ENCODE measurements at places on chromosomes 7 and 10.

DNA sequence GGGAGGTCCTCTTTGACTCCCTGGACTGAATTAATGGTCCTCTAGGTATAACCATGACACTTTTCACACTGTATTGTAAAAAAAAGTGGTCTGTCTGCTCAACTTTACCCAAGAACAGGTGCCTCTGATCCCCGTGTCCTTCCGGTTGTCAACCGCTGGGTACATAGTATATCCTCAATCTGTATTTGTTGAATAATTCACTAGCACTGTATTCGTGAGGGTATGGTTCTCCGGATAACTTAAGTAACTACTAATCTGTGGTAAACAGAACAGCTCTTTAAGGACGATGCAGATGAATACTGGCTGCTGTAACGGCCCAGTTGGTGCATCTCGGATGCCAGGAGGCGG is 472 bp upstream of the ADAM22 start:
- no peak for DNase-seq

DNA sequence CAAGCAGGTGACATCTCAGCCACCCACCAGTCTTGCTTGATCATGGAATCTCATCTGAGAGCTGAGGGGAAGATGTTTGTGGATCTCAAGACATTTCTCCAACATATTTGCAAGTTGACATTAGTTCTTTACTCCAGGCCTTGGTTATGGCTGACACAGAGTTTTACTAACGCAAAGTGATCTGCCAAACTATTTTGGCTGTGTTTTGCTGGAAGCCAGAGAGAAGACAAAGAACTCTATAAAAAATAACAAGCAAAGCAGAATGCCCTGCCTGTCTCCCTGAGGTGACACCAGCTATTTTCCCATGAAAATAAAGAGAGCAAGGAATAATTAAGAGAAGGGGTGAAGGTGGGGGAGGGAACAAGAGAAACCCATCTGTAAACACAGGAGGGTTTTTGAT is 286.4 kb downstream of the WDR11 start:
- no peak for DNase-seq

GRCh38 chr7:118080947-118081346 is 103.0 kb upstream of the LSM8 start:
- peak; percentile 60 for DNase-seq

- DNase-seq = no peak
Observed at GRCh38 chr7:9097565-9098060, 664.2 kb downstream of the NXPH1 start.

DNA sequence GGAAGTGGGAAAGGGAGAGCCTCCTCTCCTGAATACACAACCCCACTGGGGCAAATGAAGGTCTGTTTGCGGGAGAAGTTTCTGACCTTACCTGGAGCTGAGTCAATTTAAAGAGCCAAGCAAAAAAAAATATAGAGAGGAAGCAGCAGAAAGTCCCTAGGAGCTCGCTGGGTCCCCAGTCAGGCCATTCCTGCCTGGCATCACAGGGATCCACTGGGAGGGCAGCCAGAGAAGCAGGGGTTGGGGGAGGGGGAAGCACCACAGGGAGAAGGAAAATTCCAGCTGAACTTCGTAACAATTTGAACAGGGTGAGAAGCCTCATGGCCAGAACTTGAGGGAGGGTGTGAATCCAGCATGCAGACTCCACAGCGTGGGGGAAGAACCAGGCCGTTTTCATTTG is 298.7 kb downstream of the LRRTM3 start:
- no peak for DNase-seq

DNA sequence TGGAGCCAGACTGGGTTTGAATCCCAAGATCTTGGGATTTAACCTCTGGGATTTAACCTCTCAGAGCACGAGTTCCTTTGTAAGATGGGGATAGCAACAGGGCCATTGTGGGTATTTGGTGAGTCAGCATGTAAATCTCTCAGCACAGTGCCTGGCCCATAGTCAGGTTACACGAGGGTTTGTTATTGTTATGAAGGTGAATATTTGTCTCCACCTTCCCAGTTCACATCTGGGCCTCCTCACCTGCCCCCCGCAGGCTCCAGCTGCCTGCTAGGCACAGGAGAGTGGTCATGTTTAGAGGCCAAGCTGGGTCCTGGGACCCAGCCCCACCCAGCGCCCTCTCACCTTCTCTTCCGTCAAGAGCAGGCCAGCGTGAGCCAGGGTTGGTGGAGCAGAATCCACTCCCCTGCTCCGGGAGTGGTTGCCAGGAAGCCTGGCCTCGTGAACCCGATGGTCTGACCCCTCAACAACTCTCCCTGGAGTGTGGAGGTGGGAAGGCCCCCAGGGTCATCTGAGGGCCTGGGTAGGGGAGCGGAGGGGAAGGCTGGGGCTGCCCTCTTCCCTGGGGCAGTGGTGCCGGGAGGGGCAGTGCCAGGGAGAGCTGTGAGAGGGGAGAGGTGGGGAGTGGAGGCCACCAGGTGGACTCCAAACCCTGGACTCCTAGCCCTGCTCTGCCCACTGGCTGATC is 26.0 kb downstream of the FAM241B start:
- DNase-seq = no peak

DNA sequence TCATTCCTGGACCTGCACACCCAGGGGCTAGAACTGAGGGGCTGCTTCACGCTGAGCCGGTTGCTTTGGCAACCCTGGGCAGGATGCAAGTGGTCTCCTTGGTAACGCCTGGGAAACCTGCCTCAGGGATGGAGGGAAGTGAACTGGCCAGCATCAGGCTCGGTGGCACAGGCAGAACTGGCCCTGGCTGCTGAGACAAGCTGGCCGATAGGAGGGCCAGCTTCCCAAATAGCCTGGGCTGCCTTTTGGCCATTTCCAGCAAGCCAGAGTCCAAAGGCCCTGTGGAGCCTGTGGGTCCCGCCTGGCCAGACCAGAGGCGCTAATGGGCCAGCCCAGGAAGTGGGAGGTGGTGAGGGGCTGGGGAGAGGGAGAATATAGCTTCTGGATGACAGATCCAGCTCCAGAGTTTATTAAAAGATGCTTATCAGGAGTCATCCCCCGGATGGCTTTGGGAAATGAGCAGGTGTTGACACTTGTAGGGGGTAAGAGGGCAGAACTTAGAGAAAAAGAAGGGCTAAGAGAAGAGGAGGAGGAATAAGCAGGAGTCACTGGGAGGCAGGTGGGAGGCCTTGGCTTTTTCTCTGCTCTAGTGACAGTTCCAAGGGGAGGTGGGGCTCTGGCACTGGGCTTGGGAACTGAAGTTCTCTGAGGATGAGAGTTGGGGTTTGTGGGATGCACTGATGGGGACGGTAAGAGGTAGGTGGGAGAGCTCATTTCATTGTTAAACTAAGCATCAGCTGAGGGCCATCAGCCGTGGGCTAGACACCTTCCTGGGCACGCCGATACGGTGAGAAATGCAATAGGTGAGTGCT is 9.6 kb downstream of the NEURL1 start:
- DNase-seq = no peak

Data from EL (cell line).